ENCODE measurements at places on chromosomes 5 and 9.

GRCh38 chr9:111914749-111915424 lies 18.3 kb downstream of the UGCG start:
- DNase-seq: no peak

DNA sequence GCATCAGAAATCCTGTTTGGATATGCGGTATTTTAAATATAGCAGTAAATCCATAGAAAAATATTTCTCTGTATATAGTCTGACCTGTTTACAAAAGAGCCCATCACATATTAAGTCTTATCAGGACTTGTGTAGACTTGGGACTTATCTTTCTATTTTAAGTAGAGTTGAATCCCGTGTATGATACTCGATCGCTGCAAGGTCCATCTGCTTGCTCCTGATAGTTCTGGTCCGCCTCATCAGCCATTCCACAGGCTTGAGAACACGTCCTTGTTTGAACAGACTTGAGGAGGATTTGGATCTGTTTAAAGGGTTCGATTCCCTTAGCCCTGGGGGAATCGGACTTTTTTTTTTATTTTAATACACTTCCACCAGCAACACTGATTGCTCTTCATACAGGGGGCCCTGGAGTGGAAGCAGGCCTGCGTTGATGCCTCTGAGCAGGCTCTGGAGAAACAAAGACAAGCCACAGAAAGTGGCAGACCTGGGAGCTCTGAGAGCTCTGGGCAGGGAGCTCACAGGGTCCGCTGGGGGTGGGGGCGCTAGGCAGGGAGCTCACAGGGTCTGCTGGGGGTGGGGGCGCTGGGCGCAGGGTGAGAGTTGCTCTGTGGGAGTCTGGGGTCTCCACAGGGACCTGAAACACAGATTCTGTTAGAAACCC lies 112.2 kb downstream of the MVB12B start:
- DNase-seq: no peak

- DNase-seq: no peak
These were observed 431 bp downstream of the BNC2 start for GRCh38 chr9:16869882-16870595.

DNA sequence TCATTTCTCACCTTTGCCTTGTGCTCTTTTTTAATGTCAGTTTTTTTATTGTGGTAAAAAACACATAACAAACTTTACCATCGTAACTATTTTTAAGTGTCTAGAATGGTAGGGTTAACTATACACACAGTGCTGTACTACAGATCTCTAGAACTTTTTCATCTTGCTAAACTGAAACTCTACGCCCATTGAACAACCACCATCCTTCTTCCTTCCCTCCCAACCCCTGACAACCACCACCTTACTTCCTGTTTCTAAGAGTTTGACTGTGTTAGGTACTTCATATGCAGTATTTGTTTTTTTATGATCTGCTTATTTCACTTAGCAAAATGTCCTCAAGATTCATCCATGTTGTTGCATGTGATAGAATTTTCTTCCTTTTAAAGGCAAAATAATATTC lies 54.9 kb downstream of the PSAT1 start:
- DNase-seq: no peak

- peak; percentile 10 for DNase-seq
These were observed at the start of gene FBP1 for GRCh38 chr9:94639061-94639998. Gene FBP1, minus strand, starts transcription at chr9:94639518. Its CDS starts 208 bp downstream, at chr9:94639310.

GRCh38 chr9:130060296-130060695 lies 6.6 kb downstream of the GPR107 start:
- DNase-seq: no peak

DNA sequence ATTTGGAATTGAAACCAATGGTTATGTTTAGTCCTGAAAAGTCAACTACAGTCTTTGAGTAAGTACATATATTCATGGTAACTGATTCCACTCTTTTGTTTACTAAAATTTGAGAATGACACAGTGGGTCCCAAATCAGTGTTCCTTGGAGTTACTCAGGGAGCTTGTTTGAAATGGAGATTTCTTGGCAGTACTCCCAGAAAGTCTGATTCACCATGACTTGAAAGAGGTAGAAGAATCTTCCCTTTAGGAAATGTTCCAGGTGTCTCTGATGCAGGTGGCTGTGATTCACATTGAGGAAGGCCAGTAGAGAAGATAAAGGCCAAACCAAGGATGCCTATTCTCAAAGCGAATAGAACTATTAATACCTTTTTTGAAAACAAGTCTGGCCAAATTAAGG lies 1078.3 kb downstream of the CDH12 start:
- no peak for DNase-seq

DNA sequence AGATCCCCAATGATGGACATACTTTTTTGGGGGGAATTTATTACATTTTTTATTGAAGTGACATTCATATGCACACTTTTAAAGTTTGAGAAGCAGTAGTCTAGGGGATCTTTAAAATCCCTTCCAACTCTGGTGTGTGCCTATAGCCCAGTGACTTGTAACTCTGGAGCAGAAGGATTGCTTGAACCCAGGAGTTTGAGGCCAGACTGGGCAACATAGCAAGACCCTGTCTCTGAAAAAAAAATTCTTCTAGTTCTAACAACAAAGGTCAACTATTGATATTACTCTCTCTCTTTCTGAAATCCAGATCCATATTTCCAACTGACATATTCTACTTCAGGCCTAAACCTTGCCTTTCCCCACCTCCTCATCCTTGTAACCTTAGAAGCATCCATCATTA lies 148.2 kb upstream of the SPRY4 start:
- DNase-seq: no peak

- no peak for DNase-seq
These were observed 282.2 kb upstream of the FAM174A start for GRCh38 chr5:100252944-100253343.

- no peak for DNase-seq
These were observed 359.2 kb upstream of the ACTBL2 start for GRCh38 chr5:57841676-57842363.

DNA sequence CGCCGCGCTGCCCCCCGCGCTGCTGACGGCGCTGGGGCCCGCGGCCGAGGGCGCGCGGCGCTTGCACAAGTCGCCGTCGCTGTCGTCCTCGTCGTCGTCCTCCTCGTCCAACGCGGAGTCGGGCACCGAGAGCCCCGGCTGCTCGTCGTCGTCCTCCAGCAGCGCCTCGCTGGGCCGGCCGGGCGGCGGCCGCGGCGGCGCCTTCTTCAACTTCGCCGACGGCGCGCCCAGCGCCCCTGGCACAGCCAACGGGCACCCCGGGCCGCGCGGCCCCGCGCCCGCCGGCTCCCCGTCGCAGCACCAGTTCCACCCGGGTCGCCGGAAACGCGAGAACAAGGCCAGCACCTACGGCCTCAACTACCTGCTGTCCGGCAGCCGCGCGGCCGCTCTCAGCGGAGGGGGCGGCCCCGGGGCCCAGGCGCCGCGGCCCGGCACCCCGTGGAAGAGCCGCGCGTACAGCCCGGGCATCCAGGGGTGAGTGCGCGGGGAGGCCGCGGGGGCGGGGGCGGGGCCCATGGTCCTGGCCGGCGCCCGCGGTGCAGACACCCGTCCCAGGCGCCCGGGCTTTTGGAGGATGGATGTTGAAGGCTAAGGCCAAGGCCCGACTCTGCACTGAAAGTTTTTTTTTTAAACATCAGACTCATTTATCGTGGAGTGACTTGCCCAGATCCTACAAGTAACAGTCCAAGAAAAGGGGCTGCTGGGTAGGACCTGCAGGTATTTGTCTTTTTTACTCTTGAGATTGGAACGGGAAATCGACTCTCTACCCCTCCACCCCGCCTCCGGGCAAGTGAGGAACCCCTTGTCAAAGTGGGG lies 1.2 kb downstream of the TENT4A start:
- peak; percentile 14 for DNase-seq

DNA sequence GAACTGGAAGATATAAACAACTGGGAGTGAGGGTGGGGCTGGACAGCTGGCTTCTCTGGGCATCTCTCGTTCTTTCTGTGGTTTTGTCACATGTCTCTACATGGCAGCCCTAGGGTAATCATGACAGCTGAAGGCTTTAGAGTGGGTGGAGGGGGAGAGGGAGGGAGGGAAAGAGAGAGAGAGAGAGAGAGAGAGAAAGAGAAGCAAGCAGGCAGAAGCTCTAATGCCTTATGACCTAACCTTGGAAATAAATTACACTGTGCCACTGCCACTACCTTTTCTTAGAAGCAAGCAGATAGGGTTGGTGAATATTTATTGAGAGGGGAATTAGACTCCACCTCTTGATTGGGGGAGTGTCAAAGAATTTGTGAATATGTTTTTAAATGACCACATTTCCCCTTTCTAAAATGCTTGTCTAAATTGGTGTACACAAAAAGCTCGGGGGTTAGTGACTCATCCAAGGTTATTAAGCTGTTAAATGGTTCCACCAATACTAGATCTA lies 2.6 kb upstream of the DAPK1 start:
- no peak for DNase-seq

- DNase-seq: no peak
These were observed 21.8 kb downstream of the DAPK1 start for GRCh38 chr9:87519461-87519860.

GRCh38 chr9:21574261-21574660 lies 92.1 kb upstream of the IFNE start:
- no peak for DNase-seq

DNA sequence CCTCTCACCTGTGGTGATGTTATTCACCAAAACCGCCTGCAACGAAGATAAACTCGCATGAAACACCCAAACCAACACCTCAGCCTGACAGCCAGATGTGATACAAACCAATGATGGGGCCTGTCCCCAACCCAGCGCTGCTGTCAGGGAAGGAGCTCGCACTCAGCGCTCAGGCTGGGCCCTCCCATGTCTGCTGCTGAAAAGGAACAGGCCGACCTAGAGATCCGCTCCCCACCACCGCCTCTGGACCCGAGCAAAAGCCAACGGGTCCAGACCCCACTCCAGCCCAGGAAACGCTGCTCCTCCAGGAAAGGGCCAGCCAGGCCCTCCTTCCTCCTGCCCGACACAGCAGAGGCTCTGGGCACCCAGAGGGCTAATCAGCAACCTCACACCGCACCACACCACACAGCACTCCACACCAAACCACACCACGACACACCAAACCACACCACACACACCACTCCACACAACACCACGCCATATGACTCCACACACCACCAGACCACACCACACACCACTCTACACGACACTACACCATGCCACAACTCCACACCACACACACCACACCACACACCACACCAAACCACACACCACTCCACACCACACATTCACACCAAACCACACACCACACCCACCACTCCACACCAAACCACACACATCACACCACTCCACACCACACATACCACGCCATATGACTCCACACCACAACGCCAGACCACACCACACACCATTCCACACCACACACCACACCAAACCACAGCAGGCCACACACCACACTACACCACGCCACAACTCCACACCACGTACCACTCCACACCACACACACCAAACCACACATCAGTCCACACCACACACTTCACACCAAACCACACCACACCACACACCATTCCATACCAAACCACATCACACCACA lies 46.5 kb downstream of the GOLM1 start:
- DNase-seq: no peak

DNA sequence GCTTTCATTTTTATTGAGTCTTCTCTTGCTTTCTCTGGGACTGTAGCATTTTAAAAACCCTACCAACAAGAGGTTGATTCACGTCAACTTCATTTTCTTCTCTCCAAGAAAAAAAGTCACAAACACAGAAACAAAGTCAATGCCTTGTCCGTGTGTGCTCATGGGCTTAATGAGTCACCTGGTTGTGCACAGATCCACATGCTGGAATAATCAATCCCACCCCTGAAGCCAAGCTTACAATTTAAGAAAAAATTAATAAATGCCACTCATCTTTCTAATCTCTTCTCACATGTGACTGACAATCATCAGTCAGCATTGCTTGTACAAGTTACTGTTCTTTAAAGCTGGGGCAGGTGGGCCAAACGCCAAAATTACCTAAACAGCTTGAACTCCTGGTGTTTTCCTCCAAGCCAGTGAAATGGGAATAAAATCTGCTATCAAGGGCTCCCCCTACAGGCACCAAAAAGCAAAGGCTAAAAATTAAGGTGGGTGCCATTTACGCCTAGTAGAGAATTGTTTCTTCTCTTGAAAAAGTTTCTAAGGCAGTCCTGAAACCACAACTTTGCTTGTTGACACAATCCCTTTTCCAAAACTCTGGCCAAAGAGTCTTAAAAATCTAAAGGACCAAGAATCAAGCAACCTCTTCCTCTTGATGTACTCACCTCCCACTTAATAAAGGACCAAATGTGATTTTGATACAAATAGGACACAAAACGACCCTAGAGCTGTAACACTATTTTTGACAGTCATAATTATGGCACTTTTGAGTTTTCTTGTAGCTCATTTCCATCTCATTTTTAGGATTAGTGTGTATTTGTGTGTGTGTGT lies 21.3 kb downstream of the TRMO start:
- no peak for DNase-seq

DNA sequence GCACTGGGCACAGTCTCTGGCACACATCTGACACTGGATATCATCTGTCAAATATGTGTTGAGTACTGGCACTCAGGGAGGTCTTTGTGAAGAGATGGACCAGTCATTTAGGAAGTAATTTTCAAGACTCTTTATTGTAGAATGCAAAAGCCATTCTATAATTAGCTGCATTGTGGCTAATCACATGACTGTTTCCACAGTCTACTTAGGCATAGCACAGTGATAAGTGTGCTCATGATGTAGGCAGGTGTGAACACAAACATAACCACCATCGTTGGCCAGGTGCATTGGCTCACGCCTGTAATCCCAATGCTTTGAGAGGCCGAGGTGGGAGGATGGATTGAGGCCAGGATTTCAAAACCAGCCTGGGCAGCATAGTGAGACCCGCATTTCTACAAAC lies 62.2 kb downstream of the CFAP77 start:
- no peak for DNase-seq

DNA sequence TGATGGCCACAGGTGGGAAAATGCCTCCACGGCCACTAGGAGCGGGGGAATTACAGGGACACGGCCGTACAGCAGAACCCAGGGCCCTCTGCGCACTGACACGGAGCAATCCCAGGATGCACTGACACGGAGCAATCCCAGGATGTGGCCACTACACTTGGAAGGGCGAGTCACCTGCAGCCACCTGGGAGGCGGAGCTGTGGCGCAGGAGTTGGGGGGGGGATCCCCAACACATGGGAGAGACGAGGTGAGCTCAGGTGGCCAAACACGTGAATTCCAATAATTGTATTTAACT lies 6.8 kb downstream of the CLPTM1L start:
- no peak for DNase-seq

DNA sequence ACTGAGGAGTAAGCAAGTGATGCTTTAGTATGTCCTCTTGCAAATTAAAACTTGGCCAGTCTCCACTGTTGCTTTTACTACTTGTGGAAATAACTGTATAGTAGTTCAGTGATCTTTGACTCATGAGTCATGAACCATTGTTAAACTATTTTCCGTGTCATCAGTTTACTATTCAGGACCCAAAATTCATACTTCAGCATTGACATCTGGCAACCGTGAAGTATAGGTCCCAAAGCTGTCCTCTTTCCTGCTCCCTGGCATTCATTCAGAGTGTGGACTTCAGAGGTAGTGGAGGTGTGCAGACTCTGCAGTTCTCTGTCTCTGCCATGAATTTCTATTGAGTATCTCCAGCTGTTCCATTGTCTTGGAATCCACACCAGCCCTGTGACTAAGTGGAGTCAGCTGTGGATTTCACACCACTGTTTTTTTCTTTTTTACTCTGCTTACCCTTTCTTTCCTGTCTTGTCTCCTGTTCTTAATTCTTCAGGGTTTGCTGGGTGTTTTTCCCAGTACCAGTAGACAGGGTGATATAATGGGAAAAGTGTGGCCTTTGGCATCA lies 7.5 kb downstream of the TDRD7 start:
- no peak for DNase-seq

All from effector CD4-positive, alpha-beta T cell (primary cell).